ENCODE measurements at places on chromosomes 12 and 14.

GRCh38 chr12:49415521-49415970 is 48.3 kb downstream of the SPATS2 start:
- no peak for DNase-seq

- DNase-seq: no peak
Observed at GRCh38 chr12:116534311-116535121, 24.7 kb upstream of the MAP1LC3B2 start.

- no peak for DNase-seq
Observed at GRCh38 chr12:127179176-127179575, 1087.8 kb upstream of the TMEM132C start.

DNA sequence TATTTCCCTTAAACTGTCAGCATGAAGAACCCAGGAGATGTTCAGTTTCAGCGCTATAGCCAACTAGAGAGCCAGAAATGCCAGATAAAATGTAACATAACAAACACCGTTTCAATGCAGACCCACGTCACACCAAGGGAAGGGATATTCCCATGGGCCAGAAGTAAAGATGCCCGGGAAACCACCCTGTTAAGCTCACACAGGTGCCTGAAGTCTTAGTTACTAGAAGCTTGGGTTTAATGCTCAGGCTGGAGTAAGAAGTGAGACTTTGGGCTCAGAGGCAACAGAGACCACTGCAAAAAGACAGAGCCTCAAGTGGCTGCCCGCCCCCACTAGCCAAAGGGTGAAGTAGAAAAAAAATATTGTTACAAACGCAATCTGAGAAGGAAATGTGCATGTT is 52.3 kb downstream of the SYNE3 start:
- DNase-seq: no peak

GRCh38 chr12:100166232-100166631 is 23.6 kb upstream of the BLTP3B start:
- DNase-seq: no peak

- DNase-seq: no peak
Observed at GRCh38 chr12:93318720-93319522, 58.8 kb upstream of the NUDT4 start.

- DNase-seq: no peak
Observed at GRCh38 chr12:113917393-113917792, 48.7 kb downstream of the RBM19 start.

GRCh38 chr12:111028830-111029229 is 108.5 kb upstream of the MYL2 start:
- no peak for DNase-seq

- DNase-seq: no peak
Observed at GRCh38 chr14:58863661-58864345, 226.0 kb downstream of the DACT1 start.

GRCh38 chr12:30980955-30981662 is 54.6 kb downstream of the TSPAN11 start:
- DNase-seq: no peak

GRCh38 chr14:65926935-65927700 is 514.6 kb downstream of the FUT8 start:
- DNase-seq: no peak

GRCh38 chr14:104638190-104638589 is 33.6 kb upstream of the TMEM179 start:
- DNase-seq: no peak

DNA sequence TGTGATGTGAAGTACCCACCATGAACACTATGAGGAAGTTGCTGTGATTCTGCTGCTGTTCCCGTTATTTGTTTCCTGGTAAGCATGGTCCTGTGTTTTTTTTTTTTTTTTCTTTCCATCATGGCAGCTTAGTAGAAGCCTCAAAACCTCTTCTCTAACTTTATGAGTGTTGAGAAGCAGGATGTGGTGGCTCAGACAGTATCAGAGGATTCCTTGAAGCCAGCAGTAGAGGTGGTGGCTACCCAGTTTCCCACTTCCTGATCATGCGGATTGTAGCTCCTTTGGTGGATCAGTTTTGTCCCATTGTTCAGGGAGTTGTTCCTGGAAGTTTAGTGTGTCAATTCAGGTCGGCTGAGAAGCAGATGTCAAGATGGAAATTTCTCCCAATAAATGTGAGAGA is 175.8 kb downstream of the ATP23 start:
- DNase-seq: no peak

DNA sequence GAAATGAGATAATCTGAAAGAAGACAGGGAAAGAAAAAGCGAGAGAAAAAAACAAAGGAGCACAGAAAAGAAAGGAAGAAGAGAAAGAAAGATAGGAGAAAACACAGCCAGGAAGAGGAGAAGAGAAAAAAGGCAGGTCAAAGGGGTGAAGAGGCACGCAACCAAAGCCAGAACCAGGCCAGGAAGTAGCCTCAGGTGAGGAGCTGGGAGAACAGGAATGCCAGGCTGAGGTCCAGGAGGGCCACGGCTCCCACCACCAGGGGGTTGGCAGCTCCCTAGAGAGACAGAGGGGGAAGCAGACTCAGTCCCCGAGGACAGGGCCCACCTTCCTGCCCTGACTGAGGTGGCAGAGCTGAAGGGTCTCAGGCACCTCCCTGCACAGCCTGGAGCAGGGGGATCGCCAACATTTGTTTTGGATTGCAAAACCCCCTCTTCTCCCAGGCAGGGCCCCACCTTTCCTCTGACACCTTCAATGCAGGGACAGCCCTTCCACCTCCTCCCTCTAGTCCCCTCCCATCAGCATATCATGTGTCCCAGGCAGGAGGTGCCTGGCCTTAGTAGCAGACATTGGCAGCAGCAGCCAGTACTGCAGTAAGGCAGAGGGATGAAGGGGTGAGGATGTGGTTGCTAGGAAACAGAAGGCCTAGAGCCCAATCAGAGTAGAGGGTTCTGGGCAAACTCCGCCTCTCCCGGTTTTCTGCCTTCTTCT is 2.0 kb upstream of the AP1G2 start:
- no peak for DNase-seq

DNA sequence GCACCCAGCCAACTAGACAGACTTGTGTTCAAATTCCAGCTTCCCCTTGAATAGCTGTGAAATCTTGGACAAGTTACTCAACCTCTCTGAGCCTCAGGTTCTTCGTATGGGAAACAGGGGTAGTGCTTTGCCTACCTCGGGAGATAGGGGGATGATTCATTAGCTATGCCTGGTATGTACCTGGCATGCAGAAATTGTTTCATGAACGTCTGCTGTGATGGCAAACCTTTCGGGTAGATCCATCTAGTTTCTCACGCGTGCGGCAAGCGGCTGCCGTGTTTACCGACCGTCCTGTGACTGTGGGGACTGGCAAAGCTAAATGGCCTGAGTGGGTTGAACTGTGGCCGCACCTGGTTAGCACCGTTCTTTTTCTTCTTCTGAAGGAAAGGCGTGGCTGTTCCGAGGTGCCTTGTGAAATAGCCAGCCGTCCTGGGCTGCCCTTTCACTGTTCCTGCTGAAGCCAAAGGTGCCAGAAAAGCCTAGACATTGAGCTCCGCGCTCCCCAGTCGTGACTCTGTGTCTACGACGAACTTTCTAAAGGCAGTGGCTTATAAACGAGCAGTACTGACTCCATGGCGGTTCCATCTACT is 40.6 kb upstream of the MED13L start:
- no peak for DNase-seq

- DNase-seq: no peak
Observed at GRCh38 chr12:31931796-31932715, 27.2 kb upstream of the RESF1 start.

DNA sequence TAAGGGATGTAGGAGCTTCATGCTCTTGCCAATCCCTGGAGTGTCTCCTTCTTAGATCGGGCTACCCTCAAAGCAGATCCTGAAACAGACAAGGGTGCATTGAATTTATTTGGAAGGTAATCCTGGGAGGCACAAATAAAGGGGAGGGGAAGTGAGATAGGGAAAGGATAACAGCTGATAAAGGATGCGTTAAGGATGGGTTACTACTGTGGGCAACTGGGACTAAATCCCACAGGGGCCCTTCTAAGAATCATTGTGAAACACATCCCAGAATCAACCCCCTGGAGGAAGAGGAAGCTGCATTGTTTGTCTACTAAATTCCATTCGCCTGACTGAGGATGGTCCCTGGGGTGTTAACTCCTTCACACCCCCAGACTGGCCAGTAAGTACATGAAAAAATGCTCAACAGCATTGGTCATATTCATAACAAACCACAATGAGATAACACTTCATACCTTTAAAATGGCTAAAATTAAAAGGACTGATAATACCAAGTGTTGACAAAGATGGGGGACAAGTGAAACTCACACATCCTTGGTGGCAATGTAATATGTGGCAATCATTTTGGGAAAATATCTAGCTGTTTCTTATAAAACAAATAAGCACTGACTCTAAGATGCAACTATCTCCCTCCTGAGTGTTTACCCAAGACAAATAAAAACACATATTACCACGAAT is 37.0 kb upstream of the CMKLR1 start:
- no peak for DNase-seq

DNA sequence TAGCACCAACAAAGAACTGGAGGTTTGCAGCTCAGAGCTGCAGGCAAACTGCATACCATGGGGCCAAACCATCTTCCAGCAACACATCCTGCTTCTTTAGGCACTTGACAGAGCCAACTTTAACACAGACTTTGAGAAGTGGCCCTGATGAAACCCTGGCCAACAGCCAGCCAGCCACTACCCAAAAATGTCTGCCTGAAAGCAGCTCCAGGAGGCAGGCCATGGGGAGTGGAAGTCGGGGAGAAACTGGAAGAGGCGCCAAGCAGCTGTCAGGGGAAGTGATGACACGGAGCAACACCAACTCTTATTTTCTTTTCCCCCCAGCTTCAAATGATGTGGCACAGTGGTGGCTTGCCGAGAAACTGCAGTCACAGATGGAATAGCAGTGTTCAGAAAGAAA is 110.9 kb upstream of the PLXNC1 start:
- DNase-seq: no peak

GRCh38 chr14:81137316-81137715 is 83.4 kb downstream of the GTF2A1 start:
- DNase-seq: no peak

- DNase-seq: no peak
Observed at GRCh38 chr14:36113341-36113740, 63.2 kb downstream of the PTCSC3 start.

DNA sequence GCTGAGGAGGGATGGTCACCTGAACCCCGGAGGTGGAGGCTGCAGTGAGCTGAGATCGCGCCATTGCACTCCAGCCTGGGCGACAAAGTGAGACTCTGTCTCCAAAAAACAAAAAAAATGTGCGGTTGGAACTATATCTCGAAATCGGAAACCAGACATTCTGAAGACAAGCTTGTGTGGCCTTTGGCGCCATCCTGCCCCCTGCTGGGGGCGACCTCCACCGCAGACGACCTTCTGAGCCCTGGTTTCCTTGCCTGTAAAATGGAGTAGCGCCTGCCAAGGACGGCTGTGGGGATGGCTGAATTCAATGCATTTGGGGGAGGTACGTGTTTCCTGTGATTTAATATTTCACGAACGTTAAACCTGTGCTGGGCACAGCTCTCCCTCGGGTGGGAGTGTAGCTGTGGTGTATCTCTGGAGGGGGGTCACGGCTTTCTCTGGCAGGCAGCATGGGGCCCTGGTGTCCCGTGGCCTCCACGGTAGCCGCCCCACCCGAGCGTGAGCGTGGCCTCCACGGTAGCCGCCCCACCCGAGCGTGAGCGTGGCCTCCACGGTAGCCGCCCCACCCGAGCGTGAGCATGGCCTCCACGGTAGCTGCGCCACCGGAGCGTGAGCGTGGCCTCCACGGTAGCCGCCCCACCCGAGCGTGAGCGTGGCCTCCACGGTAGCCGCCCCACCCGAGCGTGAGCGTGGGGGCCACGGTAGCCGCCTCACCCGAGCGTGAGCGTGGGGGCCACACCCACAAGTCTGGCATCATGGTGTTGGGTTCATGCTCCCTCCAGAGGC is 55.3 kb downstream of the LRCOL1 start:
- no peak for DNase-seq

DNA sequence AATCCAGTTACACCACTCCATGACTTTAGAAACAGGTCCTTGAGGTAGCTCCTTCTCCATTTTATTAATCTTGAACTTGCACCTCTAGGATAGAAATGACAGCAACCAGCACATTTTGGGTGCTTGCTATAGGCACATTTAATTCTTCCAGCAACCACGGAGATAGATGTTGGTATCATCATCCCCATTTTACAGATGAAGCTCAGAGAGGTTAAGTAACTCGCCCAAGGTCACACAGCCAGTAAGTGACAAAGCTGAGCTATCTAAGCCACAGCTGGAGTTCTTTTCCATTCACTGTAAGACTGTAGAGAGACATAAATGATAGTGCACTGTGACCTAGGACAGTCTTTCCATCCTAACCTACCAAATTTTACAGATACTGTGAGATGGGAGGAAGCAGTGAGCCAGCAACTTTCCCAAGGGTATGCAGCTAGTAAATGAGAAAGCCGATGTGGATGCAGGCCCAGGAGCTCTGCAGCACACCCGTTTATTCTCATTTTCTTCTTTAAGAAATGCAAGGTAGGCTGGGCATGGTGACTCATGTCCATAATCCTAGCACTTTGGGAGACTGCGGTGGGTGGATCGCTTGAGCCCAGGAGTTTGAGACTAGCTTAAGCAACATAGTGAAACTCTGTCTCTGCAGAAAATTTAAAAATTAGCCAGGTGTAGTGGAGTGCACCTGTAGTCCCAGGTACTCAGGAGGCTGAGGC is 103.2 kb downstream of the TBX5 start:
- DNase-seq: no peak

DNA sequence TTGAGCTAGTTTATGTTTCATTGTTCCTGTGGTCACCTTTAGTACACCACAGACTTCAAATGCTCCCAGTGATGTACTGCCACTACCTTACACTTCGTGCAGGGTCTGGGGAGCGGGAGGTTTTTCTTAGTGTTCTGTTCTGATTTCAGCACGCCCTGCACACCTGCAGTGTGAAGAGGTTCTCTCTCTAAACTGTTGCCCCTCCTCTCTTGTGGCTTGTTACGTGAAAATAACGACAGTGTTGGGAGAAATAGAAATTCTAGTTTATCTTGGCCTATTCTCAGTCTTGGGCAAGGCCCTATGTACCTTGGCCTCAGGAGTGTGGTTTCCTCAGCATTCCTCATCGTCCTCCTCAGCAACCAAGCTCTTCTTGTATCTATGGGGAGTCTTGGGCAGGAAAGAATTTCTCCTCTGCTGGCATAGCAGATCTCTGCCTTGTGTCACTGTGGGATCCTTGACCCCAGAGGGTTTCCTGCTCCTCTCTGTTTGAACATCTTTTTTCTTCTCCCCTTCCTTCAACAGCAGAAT is 48.6 kb downstream of the EIF2S3B start:
- DNase-seq: peak; percentile 27

DNA sequence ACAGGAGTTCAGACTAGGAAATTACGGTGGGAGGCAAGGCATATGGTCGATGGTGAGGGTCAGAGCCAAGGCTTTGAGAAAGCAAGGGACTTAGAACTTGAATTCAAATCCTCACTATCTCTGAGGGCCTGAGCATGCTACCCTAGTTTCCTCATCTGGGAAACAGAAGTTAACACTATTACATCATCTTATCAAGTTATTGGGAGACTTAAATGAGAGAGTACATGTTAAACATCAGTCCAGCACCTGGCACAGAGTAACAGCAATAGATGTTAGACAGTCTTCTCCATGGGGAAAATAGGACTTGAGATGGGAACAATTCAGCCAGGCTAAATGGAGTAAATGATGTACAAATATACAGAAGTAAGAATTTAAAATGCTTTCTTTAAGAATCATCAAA is 38.5 kb downstream of the SLC38A1 start:
- no peak for DNase-seq
